ENCODE measurements at places on chromosomes 16 and 17.

- no peak for DNase-seq
Observed at GRCh38 chr16:10756574-10756973, 12.9 kb downstream of the NUBP1 start.

DNA sequence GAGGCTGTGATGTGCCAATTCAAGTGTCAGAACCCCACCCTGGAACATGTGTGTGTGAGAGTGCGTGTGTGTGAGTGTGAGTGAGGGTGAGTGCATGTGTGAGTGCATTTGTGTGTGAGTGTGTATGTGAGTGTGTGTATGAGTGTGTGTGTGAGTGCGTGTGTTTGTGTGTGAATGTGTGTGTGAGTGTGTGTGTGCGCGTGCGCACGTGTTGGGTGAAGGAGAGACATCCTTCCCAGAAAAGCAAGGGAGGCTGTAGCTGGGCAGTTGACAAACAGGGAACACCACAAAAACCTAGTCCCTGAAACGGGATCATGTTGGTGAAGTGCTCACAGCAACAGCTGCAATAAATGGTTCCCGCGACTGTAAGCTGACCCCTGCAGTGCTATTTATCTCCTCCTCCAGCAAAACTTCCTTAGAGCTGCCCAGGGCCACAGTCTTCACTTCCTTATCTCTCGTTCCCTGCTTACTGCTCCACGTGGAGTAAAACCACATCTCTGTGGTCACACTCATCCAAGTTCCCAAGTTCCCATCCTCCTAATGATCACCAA is 40.1 kb upstream of the RPL38 start:
- DNase-seq, result no peak

DNA sequence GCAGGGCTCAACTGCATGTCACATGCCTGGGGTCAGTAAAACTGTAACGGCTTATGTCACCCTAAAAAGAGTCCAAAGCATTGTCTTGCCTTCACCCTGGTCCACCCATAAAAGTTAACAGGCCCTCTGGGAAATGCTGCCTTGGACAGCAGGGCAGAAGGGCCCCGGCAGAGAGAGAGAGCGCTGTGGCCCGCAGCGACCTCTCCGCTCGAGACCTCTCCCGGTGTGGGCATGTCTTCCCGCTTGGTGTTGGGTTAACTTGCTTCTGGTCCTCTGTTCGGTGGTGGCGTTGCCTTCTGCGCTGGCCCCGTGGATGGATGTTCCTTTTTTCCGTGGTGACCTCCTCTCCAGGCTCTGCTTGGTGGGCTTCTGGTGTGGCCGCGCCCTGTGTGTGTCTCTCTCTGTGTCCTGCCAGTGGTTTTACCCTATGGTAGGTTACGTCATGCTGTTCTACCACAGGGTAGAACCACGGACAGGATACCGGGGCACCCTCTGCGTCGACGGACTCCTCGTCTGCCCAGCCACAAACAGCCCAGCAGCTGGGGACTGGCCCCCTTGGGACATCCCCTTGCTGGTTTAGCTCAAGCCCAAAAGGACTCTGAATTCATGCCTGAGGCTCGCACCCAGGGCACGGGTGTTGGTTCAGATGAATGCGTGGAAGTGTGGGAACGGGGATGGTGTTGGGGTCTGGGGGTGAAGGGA is 18.3 kb upstream of the CLEC18A start:
- no peak for DNase-seq

DNA sequence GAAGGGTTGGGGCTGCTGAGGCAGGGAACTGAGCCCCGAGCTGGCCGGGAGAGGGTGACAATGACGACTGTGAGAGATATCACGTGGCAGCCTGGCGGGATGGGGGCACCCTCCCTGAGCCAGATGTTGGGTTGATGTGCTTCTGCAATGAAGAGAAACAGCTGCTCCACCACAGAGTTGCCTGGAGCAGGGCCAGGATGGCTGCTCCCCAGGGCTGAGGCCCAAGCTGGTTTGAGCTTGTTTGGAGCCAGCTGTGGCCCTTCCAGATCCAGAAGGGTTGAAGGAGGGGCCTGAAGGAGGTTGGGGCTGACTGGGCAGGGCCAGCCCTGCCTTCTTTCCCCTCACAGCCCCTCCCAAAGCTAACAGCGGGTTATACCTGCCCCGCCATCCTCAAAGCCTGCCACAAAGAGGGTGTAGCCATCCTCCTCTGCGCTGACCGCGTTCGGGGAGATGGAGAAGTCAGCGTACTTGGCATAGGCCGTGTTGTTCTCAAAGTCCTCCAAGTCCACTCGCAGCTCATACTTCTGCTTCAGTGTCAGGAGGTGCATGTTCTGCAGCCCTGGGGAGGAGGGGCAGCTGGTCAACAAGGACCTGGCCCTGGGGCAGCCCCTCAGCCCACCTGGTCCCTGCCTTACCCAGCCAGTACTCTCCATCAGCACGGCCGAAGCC is 2.1 kb downstream of the MFAP4 start:
- no peak for DNase-seq

GRCh38 chr16:50613964-50614474 is 65.8 kb downstream of the NKD1 start:
- DNase-seq, result no peak

DNA sequence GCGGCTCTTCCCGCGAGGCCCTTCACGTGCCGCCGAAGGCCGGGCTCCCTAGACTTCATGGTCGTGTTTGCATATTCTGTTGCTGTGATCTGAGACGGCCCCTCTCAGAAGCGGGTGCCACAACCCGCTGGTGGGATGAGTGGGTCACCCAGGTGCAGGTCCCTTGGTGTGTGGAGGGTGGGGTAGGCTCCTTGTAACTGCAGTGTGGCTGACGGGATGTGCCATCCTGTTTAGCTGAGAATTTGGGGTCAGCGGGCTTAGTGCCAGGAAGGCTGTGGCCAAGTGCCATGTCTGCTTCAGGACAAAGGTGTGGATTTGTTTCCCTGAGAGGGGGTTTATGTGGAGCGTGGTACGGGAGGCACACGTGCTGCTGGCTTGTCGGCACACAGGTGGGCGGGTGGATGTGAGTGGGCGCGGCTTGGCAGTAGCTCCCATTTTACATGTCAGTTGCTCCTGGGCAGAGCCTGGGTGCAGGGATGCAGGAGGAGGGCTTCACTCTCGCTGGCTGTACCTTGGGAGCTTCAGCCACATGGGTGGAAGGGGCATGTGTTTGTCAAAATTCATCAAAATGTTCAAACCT is 9.2 kb upstream of the WFIKKN1 start:
- DNase-seq, result no peak

- no peak for DNase-seq
Observed at GRCh38 chr17:41049110-41049509, 2.0 kb upstream of the KRTAP2-1 start.

- DNase-seq, result no peak
Observed at GRCh38 chr16:8861563-8862308, 7.1 kb downstream of the CARHSP1 start.

DNA sequence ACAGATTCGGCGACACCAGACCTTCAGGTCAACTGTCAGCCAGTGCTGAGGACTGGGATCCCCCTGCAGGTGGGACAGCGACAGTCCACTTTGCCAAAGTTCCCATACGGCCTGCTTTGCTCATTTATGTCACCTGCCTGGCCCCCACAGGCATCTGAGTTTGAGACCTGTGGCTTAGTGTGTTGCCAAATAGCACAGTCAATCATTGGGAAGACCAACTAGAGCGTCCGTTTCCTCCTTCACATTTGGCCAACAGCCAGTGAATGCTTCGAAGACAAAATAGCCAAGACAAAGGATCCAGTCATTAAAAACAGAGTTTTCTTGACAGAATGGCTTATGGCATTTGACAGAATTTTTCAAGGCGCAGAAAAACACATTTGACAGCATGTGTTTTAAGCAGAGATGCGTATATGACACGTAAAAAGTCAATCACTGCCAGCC is 113.8 kb downstream of the ABCC12 start:
- DNase-seq, result no peak

Data from T-helper 17 cell (primary cell).